ENCODE measurements at places on chromosomes 1 and 21.

DNA sequence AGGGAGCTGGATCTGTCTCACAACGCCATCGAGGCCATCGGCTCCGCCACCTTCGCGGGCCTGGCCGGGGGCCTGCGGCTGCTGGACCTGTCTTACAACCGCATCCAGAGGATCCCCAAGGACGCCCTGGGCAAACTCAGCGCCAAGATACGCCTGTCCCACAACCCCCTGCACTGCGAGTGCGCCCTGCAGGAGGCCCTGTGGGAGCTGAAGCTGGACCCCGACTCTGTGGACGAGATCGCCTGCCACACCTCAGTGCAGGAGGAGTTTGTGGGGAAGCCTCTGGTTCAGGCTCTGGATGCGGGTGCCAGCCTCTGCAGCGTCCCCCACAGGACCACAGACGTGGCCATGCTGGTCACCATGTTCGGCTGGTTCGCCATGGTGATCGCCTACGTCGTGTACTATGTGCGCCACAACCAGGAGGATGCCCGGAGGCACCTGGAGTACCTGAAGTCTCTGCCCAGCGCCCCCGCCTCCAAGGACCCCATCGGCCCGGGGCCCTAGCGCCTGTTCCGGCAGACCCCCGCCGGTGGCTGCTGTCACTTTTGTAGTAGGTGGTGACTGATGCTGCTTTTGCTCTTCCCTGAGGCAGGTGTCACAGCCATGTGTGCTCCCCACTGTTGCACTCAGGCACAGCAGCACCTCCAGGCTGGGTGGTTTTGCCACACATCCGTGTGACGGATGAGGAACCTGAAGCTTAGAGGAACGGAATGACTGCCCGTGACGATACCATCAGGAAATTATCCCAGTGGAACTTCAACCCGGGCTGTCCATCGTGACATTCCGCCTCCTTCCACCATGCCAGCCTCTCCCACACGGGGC lies 1.8 kb downstream of the LRRC3 start:
- no peak for DNase-seq

DNA sequence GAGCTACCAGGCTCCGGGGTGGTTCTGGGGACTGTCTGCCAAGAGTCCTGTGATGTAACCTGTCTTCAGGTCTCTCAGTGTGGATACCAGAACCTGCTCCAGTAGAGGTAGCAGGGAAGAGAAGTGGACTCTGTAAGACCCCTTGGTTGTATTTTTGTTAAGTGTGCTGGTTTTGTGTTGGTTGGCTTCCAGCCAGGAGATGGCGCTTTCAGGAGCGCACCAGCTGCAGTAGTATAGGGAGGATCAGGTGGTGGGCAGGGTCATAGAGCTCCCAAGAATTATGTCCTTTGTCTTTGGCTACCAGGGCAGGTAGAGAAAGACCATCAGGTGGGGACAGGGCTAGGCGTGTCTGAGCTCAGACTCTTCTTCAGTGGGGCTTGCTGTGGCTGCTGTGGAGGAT lies 1147.2 kb upstream of the ADGRL4 start:
- DNase-seq = no peak

DNA sequence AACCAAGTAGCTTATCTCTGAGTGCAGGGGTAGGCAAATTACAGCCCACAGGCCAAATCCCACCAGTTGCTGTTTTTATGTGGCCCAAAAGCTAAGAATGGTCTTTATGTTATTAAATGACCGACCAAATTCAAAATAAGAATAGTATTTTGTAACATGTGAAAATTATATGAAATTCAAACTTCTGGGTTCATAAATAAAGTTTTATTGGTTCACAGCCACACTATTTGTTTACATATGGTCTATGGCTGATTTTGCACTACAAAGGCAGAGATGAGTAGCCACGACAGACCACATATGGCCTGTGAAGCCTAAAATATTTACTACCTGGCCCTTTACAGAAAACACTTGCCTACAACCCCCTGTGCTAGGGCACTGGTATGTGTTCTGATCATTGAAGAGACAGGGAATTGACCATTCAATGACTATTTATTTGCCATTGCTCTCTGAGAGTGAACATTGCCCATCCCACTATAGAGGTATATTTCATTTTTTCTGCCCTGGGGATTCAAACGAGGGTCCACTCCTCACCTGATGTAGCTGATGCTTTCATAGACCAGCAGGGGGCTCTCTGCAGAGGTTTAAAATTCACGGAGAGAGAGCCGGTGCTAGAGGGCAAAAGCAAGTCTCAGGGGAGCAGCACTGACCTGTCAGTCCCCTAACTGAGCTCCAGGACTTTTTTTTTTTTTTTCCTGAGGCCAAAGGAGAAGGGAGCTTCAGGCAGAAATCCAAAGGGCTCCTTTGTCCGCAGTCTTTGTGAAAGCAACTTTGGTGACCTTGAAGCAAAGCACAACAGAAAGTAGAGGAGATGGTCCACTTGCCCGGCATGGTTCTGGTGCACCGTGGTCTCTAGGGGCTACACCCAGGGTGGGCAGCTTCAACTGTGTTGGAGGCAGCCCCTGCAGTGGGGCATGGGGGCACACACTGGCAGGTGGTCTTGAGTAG lies 7.3 kb upstream of the GNL2 start:
- peak; percentile 13 for DNase-seq

GRCh38 chr1:36321119-36321951 lies 2.1 kb downstream of the EVA1B start:
- DNase-seq = no peak

- no peak for DNase-seq
These were observed 143.0 kb downstream of the AJAP1 start for GRCh38 chr1:4797429-4797828.

GRCh38 chr1:155134880-155135414 lies 705 bp upstream of the SLC50A1 start:
- peak; percentile 76 for DNase-seq

- DNase-seq = no peak
These were observed 14.0 kb downstream of the ATP5PO start for GRCh38 chr21:33901412-33902288.

- no peak for DNase-seq
These were observed 60.3 kb downstream of the SLC45A1 start for GRCh38 chr1:8378178-8378577.

DNA sequence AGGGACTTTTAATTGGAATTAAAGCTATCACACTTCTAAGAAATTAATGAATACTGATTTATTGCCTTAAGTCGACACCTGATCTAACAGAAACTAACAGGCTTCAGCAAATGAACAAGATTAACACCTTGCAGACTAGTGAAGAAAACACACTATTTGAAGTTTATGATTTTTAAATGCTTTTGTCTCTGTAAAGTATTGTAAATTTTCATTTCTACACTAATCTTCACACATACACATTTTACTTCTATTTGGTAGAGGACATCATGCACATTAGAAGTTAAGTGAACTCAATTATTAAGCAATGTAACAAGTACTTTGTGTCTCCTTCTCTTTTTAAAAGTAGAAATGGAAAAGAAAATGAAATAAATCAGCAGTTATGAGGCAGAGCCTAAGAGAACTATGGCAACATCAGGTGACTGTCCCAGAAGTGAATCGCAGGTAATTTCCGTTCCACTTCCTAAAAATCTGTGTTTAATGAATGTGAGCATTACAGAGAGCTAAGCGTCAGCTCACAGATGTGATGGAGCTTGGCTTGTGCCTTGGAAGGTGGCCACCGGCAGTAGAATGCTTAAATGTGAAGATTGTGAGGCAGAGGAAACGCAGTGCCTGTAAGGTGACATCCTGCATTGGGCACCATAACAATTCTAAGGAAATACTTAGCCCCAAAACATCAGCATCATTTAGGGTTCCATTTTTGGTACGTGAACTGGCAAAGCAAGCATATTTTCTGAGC lies 1.2 kb downstream of the PRMT2 start:
- no peak for DNase-seq

GRCh38 chr21:16708101-16708835 lies 804.6 kb upstream of the CXADR start:
- no peak for DNase-seq

GRCh38 chr1:198848206-198848605 lies 209.4 kb downstream of the PTPRC start:
- no peak for DNase-seq

DNA sequence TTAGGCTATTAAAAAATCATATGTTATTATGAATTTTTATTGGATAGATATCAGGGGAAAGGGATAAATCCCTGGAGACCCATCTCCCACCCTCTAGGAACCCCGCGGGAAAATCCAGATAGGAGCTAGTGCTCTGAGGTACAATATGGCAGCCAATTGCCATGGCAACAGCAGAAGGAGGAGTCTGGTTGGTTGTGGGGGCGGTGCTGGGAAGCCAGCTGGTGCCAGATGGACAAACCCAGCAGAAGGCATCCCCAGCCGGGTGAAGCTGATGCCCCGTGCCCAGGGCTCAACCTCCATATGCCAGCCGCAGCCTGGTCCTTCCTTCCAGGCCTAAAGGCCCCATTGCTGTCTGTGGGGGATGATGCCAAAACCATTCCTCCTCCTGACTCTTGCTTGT lies 38.3 kb downstream of the RHBG start:
- no peak for DNase-seq

DNA sequence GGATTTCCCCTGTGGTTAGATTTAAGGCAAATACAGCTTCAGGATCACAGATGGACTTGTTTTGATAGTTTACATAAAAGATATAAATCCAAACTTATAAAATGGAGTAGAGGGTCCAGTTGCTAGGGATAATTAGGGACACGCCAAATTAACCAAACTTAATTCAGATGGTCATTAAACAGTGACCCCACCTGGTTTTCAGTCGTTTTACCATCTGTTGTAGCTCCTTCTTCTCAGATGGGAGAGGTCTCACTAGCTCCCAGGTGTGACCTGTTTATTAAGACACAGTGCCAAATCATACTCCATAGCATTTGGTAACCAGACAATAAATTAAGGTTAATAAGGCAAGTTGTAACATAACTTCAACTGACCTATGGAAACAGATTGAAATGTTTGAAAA lies 8.1 kb upstream of the GADD45A start:
- no peak for DNase-seq

- no peak for DNase-seq
These were observed 66.7 kb downstream of the PATJ start for GRCh38 chr1:61808968-61809367.

DNA sequence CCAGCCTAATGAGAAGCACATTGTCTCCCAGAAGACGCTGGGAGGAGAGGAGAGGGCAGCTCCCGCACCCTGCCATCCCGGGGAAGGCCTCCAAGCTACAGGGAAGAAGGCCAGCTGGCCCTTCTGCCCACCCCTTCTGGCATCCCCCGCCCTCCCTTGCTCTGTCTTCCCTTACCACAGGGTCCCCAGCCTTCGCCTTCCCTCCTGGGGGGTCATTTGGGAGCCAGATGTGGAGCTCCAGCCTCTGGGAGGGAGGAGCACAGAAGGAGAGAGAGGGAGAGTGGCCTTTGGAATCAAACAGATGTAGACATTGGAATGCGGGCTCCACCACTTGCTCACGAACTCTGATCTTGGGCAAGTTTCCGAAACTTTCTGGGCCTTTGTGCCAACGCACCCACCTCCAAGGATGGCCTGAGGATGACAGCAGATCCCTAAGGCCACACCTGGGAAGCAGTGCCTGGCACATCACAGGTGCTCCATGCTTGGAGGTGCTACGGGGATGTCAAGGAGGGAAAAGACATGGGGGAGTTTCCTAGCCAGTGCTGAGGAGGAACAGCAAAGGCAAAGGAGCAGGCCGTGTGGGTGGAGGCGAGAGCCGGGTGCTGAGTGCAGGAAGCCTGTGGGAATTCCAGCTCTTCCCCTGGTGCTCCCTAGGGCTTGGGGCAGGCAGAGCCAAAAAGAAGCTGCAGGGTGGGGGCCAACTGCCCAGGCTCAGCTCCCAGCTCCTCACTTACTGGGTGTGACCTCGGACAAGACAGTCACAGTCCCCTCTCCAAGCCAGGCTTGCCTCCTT lies 23.1 kb upstream of the RSPO1 start:
- DNase-seq = no peak

DNA sequence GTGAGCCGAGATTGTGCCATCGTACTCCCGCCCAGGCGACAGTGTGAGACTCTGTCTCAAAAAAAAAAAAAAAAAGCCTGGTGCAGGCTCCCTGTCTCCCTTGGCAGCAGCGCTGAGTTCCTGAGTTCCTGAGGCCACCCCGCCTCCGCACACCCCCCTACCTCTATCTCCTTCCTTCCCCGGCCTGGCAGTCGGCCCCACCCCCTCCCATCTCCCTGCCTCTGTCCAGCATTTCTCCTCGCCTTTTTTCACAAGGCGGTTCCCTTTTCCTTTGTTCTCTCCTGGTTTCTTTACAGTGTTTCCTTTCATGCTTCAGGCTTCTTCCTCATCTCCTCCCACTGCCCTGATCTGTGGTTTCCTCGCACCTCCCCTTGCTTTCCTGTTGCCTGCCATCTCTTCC lies 2.7 kb downstream of the RORC start:
- DNase-seq = no peak

DNA sequence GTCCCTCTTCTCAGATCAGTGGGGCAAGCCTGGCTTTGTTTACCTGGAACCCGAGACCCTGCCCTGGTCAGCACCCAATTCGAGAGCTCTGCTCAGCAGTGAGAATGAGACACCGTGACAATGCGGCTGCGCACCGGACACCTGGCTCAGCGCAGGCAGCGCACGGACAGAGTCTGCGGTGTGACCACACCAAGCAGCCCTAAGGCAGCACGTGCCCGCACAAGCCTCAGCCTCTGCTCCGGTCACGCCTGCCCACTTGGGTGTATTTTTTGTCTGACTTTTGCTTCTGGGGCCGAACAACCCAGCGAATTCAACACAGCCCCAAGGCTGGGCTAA lies 4.7 kb downstream of the KRTAP10-8 start:
- no peak for DNase-seq

- DNase-seq = no peak
These were observed 10.8 kb upstream of the EXTL1 start for GRCh38 chr1:26010825-26011224.

- DNase-seq = no peak
These were observed 20.8 kb downstream of the OBSCN start for GRCh38 chr1:228228601-228229074.

DNA sequence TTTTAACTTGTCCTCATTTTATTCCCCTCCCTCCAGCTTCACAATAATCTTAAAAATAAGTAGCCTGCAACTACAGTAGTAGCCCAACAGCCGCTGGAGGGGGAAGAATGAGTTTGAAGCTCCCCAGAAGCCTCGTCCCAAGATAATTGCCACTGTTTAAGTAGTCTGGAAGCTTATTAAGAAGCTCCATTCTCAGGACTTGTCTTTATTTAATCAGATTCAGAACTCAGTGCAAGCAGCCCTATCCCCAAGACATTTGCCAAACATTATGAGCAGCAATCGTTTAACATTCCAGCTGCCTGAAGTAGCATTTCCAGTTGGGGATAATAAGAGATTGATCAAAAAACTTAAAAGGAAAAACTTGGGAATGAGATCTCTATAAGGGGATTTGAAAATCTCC lies 106.0 kb downstream of the URB2 start:
- DNase-seq = no peak

GRCh38 chr1:226027538-226028217 lies 28.5 kb upstream of the SDE2 start:
- no peak for DNase-seq

- no peak for DNase-seq
These were observed 20.0 kb downstream of the USP25 start for GRCh38 chr21:15749861-15750159.

Measured in stimulated activated CD4-positive, alpha-beta T cell treated with anti-CD3 and anti-CD28 coated beads, Interleukin-2, amount 100 ng/mL, for 4 hours (primary cell).